ENCODE measurements at places on chromosomes 11 and 22.

GRCh38 chr11:119758291-119758690 lies 29.3 kb upstream of the NECTIN1 start:
- DNase-seq = no peak

GRCh38 chr11:41878095-41878494 lies 418.6 kb upstream of the LRRC4C start:
- DNase-seq = no peak

- DNase-seq = no peak
These were observed 364.6 kb downstream of the LUZP2 start for GRCh38 chr11:24861440-24861839.

DNA sequence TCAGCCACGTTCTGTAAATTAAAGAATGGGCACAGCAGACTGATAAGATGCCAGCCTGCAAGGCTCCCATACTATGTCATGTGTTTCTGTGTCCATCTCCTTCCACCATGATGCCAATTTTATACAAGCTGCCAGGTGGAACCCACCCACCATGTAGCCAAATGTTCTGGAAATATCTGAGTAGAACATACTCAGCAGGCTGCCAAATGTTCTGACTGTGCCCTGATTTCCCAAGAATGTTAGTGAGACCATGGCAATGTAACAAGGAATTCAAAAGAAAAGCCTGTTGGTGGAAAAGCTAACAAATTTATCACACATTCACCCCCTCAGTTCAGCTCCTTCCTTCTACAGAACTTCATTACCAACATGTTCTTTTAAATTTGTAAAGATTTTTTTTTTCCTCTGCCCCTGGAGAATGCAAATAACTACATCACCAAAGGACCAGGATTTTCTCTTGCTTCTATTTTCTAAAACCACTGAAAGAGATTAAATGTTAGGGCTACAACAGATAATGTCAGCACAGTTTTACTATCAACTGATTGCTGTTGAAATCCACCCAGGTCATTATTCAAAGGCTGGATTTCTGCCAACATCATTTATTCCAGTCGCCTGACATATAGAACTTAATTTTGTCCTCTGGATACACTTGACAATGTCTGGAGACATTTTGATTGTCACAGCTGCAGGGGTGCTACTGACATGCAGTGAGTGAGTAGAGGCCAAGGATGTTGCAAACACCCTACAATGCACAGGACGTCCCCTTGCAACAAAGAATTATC lies 3.1 kb downstream of the DMC1 start:
- no peak for DNase-seq

DNA sequence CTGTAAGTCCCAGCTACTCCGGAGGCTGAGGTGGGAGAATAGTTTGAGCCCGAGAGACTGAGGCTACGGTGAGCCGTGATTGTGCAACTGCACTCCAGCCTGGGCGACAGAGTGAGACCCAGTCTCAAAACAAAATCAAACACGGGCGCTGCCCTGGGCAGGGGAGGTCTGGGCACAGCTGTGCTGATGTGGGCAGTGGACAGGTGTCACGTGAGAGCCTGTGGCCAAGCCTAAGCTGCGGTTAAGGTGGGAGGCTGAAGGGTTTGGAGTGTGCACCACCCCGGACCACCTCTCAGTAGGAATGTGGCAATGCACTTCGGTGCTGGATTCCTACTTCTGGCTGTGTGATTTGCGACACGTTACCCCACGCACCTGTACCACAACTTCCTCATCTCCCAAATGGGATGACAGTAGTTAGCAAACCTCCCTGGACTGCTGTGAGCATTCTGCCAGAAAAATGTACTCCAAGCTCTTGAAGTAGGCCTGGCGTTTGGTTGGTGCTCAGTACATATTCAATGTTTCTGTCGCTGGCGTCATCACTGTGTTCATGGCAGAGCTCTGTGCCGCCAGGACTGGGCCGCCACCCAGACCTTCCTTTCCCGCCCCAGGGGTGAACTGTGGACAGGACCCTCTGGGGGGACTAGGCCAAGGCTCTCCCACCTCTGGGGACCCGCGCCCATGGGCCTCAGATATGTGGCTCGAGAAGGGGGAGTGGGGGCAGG lies 807 bp upstream of the ZNF74 start:
- DNase-seq = no peak

- DNase-seq = no peak
These were observed 12.8 kb upstream of the BACE1-AS start for GRCh38 chr11:117278347-117278746.

- DNase-seq = no peak
These were observed 19.0 kb downstream of the POLD3 start for GRCh38 chr11:74611369-74611861.

- DNase-seq = peak; percentile 50
These were observed 7.1 kb downstream of the USP18 start for GRCh38 chr22:18156878-18157713.

- no peak for DNase-seq
These were observed 65.8 kb downstream of the LRRC32 start for GRCh38 chr11:76604626-76605241.

DNA sequence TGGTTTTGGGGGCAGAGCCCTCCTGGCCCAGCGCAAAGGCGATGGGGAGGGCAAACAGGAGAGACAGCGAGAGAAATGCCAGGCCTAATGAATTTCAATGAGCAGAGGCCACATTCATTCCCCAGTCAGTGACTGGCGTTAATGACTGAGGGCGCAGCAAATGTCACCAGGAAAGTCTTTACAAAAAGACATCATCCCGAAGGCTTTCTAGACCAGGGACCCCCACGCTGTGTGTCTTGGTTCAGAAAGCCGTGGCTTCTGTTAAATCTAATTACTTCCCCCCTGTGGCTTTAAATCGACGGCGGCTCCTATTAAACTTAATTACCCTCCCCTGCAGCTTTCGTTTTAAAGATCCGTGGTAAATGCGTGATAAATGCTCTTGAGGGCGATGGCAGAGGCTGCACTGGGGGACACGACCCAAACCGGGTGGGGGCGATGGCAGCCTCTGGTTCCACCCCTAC lies 1.6 kb upstream of the FGF19 start:
- no peak for DNase-seq

GRCh38 chr11:76491644-76492043 lies 46.8 kb downstream of the EMSY start:
- DNase-seq = no peak

DNA sequence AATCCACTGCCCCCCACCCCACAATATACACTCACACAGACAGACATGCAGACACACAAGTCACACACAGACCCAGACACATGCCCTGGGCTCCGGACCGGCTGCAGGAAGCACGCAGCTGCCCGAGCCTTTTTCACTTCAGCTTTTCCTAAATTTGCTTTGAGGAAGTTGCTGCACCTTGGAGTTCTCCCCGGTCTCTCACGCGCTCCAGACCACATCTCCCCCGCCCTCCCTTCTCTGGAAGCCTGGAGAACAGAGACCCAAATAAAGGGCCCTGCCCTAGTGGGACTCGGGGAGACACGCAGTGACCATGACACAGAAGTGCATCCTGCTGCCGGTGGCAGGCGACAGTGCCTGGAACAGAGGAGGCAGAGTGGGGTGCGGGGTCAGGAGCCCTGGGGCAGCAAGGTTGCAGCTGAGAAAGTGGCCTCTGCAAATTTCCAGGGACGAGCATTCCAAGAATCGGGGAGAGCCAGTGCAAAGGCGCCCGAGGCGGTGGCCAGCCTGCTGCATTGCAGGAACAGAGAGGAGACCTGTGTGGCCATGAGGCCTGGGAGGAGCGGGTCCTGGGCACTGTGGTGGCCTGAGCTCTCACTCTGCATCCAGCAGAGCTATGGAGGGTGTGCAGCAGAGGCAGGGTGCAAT lies 19.1 kb downstream of the RPL3 start:
- peak; percentile 66 for DNase-seq

- no peak for DNase-seq
These were observed 6.2 kb downstream of the TEAD1 start for GRCh38 chr11:12680246-12680939.

GRCh38 chr22:41838842-41839618 lies 6.1 kb downstream of the SREBF2 start:
- DNase-seq = no peak

GRCh38 chr11:94655956-94656355 lies 88.8 kb downstream of the PIWIL4 start:
- no peak for DNase-seq

DNA sequence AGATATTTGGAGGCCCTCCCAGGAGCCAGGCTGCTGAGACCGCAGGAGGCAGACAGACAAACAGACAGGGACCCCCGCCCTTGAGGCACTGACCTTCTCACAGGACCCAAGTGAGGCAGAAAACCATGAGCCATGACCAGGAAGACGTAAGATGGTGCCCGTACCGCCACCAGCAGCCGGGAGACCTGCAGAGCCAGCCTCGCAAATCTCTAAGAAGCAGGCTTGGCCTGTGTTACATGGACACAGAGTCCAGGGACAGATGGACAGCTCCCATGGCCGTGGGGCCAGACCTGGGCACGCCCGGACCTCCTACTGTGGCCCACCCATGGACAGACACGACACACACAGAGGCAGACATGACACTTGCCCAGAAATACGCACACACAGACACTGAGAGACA lies 30.7 kb upstream of the TOLLIP start:
- no peak for DNase-seq

DNA sequence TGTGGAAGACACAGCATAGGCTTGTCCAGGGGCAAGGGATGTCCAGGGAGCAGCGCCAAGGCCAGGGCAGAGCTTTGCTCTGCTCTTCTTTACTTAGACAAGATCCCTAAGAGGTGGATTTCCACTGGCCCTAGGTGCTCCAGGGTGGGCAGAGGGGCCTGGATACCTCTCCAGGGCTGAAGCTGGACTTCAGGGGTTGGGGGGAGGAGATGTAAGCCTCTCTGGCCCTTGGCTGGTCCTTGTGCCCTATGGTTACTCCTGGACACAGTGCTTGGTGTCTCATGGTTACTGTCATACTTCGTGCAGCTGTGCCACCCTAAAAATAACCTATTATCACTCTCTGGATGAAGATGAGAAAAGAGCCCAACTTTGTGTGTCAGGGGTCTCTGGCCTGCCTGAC lies 12.9 kb upstream of the KCNJ11 start:
- no peak for DNase-seq

DNA sequence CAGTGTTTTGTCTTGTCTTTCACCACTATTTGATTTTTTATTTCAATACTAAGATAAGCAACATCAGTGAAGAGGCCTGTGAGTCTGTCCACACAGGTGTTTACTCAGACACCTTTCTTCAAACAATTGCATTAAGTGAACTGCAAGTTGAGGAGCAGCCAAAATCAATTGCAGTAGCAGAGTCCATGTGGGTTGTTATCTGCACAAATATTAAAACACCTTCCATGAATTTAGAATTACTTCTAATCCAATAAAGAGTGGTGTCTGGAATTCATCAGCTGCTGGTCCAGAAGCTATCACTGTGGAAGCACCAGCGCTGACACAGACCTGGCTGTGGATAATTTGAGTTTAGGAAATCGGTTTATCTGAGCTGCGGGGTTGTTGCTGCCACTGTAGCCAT lies 83.5 kb upstream of the FAT3 start:
- no peak for DNase-seq

DNA sequence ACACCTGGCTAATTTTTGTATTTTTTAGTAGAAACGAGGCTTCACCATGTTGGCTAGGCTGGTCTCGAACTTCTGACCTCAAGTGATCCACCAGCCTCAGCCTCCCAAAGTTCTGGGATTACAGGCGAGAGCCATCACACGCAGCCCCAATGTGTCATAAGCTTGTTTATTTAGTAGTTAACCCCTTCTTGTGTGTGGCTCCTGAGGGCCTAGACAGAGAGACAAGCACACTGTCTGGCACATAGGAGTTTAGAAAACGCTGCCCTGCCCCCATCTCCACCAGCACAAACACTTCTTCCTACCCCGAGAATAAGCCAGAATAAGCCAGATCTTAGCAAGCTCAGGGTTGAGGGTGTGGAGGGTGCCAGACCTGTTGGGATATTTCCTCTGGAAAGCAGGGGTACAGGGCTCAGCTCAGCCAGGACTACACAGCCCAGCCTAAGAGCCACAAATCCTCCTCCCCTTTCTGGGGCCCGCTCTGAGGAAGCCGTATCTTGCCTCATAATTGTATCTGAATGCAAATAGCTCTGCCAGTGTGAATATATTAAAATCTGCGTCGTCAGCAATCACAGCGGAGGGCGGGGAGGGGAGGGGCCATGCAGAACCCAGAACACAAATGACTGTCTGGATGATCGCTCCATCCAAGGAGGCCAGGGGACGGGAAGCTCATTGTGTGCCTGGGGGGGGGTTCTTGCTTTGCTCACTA lies 247.3 kb downstream of the MN1 start:
- DNase-seq = no peak

- DNase-seq = peak; percentile 97
These were observed 626 bp downstream of the RNH1 start for GRCh38 chr11:506238-506994.

- no peak for DNase-seq
These were observed 30.3 kb upstream of the PISD start for GRCh38 chr22:31692186-31692886.

DNA sequence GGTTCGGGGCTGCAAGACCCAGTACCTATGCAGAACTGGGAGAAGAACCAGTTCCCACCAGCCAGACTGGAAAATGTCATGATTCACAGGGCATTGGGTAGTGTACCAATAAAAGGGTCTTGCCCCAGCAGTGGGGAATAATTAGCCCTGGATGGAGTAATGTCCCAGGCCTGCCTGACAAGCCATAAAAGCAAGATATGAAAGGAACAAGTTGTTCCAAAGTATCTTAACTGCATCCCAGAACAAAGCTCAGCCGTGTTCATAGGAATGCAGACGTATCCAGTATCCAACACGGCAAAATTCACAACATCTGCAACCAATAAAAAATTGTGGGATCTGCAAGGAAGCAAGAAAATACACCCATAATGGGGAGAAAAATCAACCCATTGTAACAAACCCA lies 47.9 kb downstream of the ASCL2 start:
- no peak for DNase-seq

GRCh38 chr22:42261296-42261695 lies 9.2 kb downstream of the TCF20 start:
- no peak for DNase-seq

GRCh38 chr11:689625-690024 lies 5.4 kb downstream of the DEAF1 start:
- no peak for DNase-seq

GRCh38 chr11:120835601-120836228 lies 188.2 kb upstream of the TBCEL start:
- DNase-seq = no peak

DNA sequence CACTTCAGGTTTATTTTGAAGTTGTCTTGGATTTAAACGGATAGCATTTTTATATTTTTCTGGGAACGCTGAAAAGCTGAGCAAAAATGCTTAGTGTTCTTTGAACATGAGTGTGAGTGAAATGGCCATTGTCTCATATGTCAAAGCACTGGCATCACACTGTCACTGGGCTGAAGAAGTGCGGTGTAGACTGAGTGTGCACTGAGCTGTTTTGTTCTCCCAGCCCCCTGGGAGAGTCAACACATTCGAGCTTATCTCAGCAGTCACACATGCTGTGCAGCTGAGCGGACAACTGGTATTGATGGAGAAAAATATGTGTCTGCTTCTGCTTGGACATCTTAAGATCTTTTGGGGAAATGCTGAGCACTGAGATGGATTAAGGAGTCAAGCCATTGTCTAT lies 90.8 kb downstream of the TECTA start:
- DNase-seq = no peak

- DNase-seq = no peak
These were observed 3.5 kb upstream of the UVRAG start for GRCh38 chr11:75811485-75811884.

All from CD4-positive, alpha-beta T cell treated with Interleukin-1 beta for 1 hour (primary cell).